NB4 (cell line): ENCODE measurements at places on chromosomes 6 and 20.
A peak's percentile ranks its signal among the peaks of the same experiment; 100 is the strongest.

DNA sequence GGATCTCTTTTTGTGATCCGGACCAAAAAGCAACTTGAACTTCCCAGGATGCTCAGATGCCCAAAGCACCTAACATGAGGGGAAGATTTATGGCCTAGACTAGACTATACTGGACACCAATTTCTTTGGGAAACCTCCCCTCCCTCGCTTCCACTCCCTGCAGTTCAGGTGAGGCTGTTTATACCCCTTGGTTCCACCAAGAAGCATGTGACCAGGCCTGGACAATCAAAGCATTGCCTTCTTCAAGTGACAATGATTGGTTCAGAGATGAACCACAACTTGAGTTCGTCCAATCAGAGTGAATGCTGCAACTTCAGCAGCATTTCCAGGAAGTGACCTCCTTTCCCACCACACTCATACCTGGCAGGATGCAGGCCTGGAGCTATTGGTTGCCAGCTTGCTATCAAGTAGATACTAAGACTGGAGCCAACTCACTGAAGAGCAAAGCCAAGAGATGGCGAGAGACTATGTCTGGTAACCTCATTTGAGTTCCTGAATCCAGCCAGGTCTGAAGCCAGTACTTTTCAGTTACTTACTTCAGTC, 45.6 kb upstream of the SLC9A8 start:
- peak; percentile 68 for DNase-seq

DNA sequence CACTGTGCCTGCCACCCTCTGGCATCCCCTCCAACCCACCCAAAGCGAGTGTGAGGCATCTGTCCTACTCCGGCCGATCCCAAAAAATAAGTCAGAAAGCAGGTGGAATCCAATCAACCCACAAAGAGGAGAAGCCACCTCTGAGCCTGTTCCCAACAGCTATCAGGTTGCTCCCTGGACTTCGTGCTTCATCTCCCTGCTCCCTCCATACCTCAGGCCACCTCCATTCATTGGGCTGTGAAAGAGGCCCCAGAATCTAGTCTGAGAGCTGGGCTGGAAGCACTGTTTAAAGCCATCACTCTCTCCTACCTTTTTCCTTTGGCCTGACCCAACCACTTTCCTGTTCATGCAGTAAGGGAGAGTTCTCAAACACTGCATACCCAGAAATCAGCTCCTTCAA, 106.1 kb downstream of the ZMYND8 start:
- DNase-seq = no peak

DNA sequence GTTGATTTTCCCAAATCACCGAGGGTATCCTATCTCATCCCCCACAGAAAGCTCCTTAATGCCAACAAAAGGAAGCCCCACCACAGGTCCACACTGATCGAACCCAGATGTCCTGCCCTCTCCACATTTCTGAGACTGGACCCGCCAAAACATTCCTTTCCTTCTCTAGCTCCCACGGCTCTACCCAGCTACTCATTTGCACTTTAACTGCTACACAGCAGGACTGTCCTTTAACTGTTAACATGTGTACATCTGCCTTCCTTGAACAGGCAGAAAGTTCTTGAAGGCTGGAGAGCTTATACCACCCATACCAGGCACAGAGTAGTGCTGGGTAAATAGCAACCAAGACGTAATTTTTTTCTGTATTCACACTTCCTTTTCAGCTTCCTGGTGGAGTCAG, 68.6 kb downstream of the TRMT6 start:
- DNase-seq = no peak

DNA sequence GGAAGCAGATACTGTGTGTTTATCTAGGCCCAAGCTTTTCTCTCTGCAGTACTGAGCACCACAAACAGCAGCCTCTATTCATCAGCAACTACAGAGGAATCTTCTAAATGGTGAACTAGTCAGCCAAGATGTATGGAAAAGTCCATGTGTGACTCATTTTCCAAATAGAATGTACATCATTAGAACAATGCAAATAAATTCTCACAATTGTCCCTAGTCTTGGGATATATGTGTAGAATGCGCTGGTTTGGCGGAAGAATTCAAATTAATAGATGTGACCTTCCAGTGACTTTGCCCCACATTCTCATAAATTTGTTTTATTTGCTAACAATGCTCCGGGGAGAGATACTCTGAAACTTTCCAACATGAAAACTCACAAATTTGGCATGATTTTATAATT, 436.2 kb downstream of the CBLN4 start:
- DNase-seq = no peak

- DNase-seq = no peak
These were observed 45.6 kb downstream of the EDN3 start for GRCh38 chr20:59346061-59346460.

- no peak for DNase-seq
These were observed 60.4 kb downstream of the DOK5 start for GRCh38 chr20:54535746-54536145.
